ENCODE measurements at places on chromosomes 5 and 9. TPM values are rescaled to one million over a fixed set of nuclear protein-coding genes. Genes with fewer than 3 reads are reported as not detected.

CEL gene
- polyA plus RNA-seq: 1.8 TPM

PROB1 gene
- polyA plus RNA-seq: 0.86 TPM

DNA sequence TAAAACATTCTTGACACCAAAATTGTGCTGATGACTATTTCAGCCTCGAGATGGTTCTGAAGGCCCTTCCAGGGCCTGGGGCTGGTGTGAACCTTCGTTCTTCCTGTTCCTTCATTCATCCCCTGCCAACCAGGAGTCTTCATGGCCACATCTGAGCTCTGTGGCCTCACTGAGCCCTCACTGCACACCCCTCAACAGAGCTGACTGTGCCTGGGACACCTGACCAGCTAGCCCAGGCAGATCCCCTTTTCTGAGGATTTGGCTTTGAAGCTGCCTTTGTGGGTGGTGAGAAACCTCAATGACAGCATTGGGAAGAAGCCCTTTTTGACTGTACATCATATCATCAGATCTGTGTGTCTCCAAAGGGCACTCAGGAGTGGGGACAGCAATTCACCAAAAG lies 13.8 kb downstream of the AK8 start:
- no peak for DNase-seq

PDLIM7 gene
- 85.9 TPM for polyA plus RNA-seq

- DNase-seq: no peak
These were observed 77.0 kb downstream of the VCAN start for GRCh38 chr5:83548581-83548980.

GRCh38 chr9:137656416-137656815 lies 37.6 kb downstream of the EHMT1 start:
- DNase-seq: no peak

DNA sequence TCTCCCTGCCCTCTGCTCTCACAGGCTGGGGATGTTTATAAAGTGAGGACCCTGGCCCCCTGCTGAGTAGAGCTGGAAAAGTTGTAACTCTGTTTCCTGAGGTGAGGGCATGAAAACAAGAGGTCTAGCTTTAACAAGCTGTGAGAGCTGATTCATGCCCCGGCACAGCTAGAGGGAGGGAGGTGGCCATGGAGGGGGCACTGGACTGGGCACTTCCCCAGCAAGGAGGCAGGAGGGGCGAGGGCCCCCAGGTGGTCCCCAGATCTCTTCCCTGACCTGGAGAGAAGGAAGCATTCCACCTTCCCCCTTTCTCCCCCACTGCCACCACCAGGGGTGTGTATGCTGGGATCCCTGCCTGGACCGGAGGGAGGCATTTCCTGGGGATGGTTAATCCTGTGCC lies at the start of gene MSMP:
TSS of gene MSMP (minus strand) at position 13 of the 400 bp plus-strand sequence. CDS start 147 bp downstream, outside the sequence.
- DNase-seq: no peak

DNA sequence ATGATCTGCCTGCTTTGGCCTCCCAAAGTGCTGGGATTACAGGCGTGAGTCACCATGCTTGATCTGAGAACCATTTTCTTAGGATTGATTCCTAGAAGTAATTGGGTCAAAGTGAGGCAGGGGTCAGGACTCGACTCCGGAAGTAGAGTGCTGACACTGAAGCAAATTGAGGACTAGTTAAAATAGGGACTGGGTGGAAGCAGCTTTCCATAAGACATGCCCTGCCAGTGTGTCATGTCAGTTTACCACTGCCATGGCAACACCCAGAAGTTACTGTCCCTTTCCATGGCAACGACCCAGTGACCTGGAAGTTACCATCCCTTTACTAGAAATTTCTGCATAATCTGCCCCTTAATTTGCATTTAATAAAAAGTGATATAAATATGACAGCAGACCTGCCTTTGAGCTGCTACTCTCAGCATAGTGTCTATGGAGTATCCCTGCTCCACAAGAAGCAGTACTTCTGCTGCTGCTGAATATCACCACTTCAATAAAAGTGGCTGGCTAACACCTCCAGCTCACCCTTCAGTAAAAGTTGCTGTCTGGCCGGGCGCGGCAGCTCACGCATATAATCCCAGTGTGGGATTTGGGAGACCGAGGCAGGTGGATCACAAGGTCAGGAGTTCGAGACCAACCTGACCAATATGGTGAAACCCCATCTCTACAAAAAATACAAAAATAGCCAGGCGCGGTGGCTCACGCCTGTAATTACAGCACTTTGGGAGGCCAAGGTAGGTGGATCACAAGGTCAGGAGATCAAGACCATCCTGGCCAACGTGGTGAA lies 47.8 kb upstream of the JADE2 start:
- no peak for DNase-seq

DNA sequence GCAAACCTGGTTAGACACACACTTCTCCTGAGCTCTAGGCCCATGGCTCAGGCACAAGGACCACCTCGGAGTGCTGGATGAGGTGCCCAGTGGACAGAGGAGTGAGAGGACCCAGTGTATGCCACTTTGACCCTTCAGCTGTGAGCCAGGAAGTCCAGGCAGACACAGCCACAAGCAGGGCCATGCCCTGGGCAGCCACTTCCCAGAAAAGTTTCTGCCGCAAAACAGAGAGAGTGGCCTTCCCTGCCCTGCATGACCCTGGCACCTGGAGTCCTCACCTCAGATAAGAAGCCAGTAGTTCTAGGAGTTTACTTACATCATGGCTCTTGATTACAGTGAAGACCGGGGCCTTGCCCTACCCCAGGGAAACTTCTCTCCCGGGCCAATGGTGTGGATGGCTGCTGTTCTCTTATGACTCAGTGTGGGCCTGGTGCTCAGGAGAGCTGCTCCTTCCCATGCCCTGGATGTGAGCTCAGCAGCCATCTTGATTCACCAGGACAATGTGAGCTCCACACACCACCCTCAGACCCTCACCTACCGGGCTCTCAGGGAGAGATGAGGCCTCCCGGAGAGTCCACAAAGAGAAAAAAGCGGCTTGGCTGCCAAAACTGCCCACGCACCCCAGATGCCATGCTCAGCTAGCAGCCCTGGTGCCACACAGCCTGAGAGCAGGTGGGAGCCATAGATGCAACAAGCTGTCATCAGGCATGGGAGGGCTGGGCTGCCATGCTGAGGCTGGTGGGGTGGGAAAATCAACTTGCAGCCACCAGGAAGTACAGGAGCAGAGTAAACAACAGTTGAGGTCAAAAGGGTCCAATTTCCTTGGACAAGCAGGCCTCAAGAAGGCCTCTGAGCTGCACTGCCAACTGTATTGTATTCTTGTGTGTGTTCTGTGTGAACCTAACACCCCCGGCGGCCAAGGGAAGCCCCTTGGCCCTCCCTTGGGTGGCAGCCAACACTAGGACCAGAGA lies 11.7 kb upstream of the IRF1 start:
- no peak for DNase-seq

DNA sequence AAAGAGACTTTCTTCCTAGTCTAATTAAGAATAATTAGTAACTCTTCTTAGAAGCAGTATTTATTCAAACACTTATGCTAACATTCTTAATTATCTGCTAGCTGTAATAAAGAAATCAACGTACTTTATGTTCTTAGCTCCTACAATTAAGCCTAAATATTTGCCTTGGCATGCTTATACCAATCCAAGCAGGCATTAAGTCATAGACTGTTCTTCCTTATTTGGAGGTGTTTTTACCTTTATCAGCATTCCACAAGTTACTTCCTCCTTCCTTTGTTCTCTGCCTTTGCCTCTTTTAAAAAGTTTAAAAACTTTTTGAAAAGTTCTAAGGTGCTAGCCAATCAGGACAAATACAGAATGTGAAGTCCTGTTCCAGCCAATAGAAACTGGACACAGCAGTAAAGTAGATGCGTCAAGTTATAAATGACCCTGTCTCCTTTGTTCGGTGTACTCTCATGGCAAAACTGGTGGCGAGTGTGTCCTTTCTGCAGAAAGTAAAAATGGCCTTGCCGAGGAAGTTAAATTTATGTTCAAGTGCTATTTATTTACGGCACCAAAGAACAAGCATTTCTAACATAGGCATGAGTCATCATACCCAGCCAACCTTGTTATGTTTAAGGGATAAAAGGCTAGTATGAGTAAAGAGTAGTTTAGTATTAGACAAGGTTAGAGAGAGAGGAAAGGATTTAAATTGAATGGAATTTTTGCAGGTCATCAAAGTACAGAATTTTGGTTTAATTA lies 58.6 kb downstream of the GPBP1 start:
- no peak for DNase-seq

GRCh38 chr9:135456436-135457104 lies 23.0 kb upstream of the PPP1R26 start:
- no peak for DNase-seq

- no peak for DNase-seq
These were observed 34.7 kb upstream of the ANKRD55 start for GRCh38 chr5:56267856-56268255.

TSSK1B gene
- polyA plus RNA-seq: 0.07 TPM

SLC46A2 gene
- polyA plus RNA-seq: 0.96 TPM

- DNase-seq: no peak
These were observed 4.1 kb downstream of the IRF1 start for GRCh38 chr5:132486318-132487094.

DNA sequence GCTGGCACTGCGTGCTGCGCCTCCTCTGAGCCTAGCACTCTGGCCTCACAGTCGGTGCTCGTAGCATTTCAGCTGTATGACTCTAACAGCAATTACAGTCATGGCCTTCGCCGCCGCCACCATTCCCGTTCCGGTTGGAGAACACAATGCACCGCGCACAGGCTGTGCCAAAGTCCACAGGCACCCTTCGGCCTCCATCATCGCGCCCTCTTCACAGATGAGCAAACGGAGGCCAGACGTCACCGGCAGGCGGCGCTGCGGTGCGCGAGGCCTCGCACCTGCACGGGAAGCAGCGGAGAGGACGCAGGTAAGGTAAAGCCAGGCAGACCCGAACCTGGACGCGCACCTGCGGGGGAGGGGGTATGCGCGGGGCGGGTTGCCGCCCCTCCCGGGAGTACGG lies 128.9 kb downstream of the BARX1 start:
- DNase-seq: no peak

DNA sequence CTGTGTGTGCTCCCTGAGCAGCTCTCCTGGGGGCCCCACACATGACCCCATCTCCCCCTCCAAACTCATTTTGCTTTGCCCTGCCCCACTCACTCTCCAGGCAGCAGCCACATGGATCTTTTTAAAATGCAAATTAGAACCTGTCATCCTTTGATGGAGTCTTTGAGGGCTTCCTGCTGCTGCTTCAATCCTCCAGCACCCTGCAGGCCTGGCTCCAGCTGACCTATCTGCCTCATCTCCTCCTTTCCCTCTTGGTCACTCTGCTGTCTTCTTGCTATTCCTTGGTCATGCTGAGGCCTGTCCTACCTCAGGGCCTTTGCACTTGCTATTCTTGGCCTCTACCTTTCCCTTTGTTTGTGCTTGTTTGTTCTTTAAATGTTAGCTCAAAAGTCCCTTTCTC lies 17.9 kb downstream of the NDST1 start:
- DNase-seq: no peak

DNA sequence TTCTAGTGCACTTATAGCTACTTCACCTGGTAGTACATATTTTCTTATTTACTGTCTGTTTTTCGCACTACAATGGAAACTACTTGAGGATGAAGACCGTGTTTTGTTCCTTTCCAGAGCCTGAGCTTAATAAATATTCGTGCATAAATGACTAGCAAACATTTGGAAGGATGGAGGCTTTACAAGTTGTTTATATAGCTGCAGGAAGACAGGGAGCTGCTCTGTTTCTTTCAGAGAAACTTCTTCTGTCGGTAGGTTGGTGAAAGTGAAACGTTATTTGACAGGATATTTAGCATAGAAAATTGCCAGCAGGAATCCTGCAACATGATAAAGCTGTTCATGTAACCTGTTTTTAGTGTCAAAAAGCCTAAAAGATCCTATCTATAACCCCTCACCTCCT lies 210.6 kb downstream of the PCSK5 start:
- no peak for DNase-seq

GRCh38 chr9:3240656-3241268 lies 285.0 kb downstream of the RFX3 start:
- DNase-seq: peak; percentile 32

DNA sequence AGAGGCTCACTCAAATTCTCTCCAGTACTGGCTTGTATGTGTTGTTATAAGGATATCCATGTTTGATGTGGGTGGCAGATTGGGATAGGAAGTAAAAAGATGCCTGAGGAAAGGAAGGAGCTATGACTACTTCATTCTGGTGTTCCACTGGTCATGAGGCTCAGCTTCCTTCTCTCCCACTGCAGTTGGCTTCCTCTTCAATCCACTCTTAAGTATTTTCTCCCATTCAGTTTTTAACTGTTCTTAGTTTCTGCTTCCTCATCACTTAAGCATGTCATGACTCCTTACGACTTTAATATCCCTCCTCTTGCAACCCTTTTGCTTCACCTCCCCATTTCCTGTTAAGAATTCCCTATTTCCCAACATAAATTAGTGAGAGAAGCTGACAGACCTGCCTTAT lies 81.1 kb downstream of the PJA2 start:
- no peak for DNase-seq

DNA sequence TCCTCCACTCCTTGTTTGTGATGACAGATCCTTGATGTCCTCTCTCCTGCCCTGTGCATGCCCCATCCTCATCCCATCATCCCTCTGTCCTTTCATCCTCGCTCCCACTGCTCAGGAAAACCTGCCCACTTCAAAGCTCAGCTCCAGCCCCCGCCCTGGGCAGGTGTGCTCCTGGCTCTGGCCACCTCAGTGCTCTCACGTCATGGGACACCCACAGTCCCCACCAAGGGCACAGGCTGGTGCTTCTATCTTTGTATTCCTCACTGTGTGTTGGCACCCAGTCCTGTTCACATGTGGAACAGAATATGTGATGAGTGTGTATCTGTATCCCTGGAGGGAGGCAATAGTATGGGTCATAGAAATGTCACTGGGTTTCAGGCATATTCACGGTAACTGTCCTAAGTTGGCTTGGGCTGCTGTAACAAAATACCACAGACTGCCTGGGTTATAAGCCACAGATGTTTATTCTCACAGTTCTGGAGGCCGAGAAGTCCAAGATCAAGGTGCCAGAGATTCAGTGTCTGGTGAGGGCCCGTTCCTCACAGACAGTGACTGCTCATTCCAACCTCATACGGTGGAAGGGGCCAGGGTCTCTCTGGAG lies 13.5 kb downstream of the GFPT2 start:
- no peak for DNase-seq

DNA sequence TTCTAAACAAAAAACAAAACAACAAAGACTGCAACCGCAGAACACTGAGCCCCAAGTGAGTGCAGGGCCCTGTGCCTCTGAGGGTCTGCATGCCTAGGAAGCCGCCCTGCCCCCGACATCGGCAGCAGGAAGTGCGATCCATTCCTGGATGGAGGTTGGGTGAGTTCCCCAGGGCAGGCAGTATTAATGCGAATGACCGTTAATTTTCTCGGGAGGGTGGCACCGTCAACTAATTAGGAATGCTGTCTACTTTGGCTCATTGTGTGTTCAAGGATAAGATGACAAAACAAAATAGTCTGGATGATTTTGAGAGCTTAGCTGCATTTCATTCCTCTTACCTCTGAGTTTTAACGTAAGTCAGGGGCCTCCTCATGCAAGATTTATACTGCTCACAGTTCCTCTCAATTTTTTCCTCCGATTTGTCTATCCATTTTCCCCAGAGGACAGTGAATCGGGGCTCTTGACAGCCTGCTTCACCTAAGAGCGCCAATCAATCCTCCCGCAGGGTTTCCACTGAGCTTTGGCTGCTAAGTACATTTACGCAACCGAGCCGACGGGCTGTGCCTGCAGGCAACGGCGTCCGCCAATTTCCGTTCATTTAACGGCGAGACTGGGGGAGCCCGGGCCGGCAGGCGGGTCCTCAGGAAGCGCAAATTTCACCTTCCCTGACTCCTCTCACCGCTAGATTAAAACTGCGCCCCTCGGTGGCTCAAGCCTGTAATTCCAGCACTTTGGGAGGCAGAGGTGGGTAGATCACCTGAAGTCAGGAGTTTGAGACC lies 2.9 kb upstream of the NXNL2 start:
- peak; percentile 31 for DNase-seq

DNM1 gene
- polyA plus RNA-seq: 88.2 TPM

CD14 gene
- 12.6 TPM for polyA plus RNA-seq
